ENCODE measurements at places on chromosomes 7 and 10. TPM values are rescaled to one million over a fixed set of nuclear protein-coding genes. Genes with fewer than 3 reads are reported as not detected.

INHBA gene
- not detected for total RNA-seq

DNA sequence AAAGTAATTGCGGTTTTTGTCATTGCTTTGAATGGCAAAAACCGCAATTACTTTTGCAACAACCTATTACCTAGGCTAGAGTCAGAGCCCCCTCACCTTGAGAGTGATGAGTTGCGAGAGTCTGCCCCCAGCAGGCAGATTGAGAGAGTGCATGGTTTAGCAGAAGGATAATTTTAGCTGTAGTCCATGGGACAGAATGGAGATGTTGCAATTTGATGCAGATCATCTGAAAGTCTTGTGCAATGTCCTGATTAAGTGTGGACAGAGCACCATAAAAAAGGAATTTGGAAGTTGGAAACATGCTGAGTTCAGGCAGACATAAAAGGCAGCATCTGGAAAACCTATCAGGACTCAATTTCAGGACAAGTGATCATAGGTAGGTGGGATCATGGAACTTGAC is 48.7 kb downstream of the GPR141 start:
- no peaks in the 10 kb centered on the region for H3K27me3 ChIP-seq
- H3K4me3 ChIP-seq, result no peak overlapping the region
- H3K36me3 ChIP-seq, result no peaks in the 10 kb centered on the region
- no peak overlapping the region for H3K27ac ChIP-seq

- no peak overlapping the region for H3K27ac ChIP-seq
- H3K4me3 ChIP-seq, result no peak overlapping the region
- H3K36me3 ChIP-seq, result no peaks in the 10 kb centered on the region
- H3K4me1 ChIP-seq, result peaks cover 9% of the 10 kb centered on the region
- peak; percentile 6 for DNase-seq
- H3K27me3 ChIP-seq, result no peaks in the 10 kb centered on the region
Measured at GRCh38 chr10:94210440-94211168, 152.1 kb downstream of the NOC3L start.

GRCh38 chr7:28979776-28980175 is 21.6 kb upstream of the TRIL start:
- H3K4me1 ChIP-seq, result 0 out of 2 replicates have a peak, but pooled peaks cover 3% of the 10 kb centered on the region
- no peak overlapping the region for H3K4me3 ChIP-seq
- no peaks in the 10 kb centered on the region for H3K36me3 ChIP-seq

DNA sequence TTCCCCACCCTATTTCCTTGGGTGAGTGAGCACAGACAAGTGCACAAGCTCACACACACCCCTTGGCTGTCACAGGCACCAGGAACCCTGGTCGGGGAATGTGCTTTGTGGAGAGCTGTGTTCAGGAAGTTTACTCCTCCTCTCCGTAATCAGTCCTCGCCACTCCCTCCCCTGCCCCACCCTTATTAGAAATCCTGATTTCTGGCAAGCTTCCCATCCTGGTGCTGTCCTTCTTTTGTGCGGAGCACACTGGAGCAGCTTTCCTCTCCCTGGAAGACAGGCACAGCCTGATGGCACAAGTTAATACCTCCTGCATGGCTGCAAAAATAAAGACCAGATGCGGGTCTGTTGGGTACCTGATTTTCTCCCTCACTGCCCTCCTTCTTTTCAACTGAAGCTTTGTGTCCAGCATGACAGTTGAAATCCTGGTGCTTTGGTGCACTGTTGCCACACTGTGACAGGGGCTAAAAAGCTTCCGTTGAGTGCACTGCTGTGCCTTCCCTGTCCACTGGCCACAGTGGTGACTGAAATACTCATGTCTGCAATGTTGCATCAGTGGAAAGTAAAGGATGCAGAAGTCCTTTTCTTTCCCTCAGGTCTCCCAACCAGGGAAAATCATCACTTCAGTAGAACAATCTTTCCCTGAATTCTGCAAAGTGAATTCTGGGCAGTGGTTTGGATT is 55.0 kb downstream of the LRRC4 start:
- peaks cover 44% of the 10 kb centered on the region for H3K36me3 ChIP-seq
- DNase-seq, result no peak
- H3K27me3 ChIP-seq, result no peaks in the 10 kb centered on the region
- H3K27ac ChIP-seq, result no peak overlapping the region

DNA sequence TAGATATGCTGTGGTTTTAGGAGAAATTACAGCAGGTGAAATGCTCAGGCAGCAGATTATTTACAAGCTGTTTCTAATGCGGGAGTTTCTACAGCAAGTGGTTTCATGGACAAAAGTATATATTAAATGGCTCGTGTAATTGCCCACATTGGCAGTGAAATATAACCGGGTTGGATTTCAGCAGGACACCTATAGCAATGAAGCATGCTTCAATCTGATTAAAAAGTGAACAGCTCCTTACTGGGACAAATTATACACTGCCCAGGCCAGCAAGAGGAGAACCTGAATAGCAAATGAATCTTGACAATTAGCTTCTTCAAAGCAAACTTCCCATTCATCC is 35.2 kb upstream of the LYZL1 start:
- H3K4me3 ChIP-seq, result no peak overlapping the region
- no peaks in the 10 kb centered on the region for H3K36me3 ChIP-seq
- H3K27ac ChIP-seq, result no peak overlapping the region
- H3K27me3 ChIP-seq, result no peaks in the 10 kb centered on the region

GRCh38 chr7:149007611-149008010 is 20.7 kb downstream of the PDIA4 start:
- peaks cover 96% of the 10 kb centered on the region for H3K36me3 ChIP-seq
- DNase-seq, result no peak
- H3K4me1 ChIP-seq, result peaks cover 3% of the 10 kb centered on the region
- no peaks in the 10 kb centered on the region for H3K27me3 ChIP-seq

DNA sequence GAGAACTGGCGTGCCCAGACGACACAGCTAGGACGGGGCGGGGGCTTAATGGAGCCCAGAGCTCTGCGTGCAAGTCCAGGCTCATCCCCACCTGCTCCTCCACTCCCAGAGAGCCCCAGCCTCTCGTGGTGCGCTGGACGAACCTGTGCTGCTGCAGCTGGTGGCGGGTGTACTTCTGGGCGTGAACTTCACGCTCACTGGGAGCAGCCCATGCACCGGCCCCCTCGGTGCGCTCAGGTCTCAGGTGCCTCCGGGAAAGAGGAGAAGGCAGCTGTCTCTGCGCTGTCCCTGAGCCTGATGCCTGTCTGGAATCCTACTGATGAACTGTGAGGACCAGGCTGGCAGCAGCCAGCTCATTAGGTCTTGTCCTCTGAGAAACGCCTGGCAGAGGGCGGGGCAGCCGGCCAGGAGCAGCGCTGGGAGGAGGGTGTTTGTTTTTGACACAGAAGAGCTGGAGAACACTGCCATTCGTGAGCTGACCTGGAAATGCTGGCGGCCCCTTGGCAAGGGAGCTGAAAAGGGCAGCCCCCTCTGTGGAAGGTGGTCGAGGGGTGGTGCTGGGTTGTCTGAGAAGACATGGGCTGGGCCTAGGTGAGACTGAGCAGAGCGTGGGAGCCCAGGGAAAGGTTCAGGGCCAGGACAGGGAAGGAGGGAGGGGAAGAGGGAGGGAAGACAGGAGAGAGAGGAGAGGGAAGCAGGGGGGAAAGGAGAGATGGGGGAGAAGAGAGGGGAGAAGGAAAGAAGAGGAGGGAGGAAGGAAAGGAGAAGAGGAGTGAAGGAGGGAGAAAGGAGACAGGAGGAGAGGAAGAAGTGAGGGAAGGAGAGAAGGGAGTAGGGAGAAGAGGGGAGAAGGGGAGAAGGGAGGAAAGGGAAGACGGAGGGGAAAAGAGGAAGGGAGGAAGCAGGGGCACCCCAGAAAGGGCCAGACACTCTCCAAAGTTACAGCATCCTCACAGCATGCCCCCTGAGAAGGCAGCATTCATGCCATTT is 53.5 kb upstream of the TNS3 start:
- no peaks in the 10 kb centered on the region for H3K27me3 ChIP-seq
- H3K4me3 ChIP-seq, result peak overlapping the region; percentile 57
- peaks cover 66% of the 10 kb centered on the region for H3K4me1 ChIP-seq
- peak; percentile 57 for DNase-seq
- no peaks in the 10 kb centered on the region for H3K36me3 ChIP-seq
- H3K27ac ChIP-seq, result peak overlapping the region; percentile 7
